Muscle of back (tissue), 13 donors: ENCODE measurements at places on chromosomes 5 and 9.

DNA sequence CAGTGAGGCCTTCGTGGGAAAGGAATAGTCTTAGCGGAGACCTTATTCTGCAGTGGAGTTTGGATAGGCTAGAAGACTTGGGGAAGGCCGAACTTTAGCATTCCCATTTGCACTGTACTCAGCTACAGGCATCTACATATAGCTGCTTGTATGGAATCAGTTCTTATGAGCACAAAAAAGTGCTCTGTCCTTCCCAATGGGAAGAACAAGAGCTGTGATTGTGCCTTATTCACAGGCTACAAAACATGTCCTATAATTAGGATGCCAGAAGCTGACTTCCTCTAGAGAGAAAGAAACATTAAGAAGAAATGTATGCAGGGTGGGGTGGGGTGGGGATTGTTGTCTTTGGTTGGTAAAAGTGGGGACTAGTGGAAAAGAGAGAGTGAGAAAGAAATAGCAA, 154.7 kb downstream of the ATP10B start:
- DNase-seq, result no peak

GRCh38 chr5:115738830-115739229, 77.6 kb downstream of the CDO1 start:
- DNase-seq, result no peak

DNA sequence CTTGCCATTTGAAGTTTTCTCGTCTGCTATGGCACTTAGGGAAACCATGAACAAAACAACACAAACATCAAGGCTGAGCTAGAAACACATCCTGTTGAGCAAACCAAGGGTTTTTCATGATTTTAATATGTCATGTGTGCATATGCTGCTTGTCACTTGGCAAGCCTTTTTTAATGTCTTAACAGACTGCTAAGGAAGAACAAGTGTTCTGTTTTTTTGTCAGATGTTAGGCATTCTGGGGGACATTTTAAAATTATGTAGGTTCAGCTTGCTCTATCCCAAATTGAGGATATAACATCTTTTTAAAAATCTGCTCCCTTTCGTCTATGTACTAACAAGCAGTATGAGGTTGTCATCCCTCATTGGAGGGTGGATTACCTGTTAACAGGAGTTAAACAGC, 150.3 kb downstream of the HTR1A start:
- DNase-seq, result no peak

DNA sequence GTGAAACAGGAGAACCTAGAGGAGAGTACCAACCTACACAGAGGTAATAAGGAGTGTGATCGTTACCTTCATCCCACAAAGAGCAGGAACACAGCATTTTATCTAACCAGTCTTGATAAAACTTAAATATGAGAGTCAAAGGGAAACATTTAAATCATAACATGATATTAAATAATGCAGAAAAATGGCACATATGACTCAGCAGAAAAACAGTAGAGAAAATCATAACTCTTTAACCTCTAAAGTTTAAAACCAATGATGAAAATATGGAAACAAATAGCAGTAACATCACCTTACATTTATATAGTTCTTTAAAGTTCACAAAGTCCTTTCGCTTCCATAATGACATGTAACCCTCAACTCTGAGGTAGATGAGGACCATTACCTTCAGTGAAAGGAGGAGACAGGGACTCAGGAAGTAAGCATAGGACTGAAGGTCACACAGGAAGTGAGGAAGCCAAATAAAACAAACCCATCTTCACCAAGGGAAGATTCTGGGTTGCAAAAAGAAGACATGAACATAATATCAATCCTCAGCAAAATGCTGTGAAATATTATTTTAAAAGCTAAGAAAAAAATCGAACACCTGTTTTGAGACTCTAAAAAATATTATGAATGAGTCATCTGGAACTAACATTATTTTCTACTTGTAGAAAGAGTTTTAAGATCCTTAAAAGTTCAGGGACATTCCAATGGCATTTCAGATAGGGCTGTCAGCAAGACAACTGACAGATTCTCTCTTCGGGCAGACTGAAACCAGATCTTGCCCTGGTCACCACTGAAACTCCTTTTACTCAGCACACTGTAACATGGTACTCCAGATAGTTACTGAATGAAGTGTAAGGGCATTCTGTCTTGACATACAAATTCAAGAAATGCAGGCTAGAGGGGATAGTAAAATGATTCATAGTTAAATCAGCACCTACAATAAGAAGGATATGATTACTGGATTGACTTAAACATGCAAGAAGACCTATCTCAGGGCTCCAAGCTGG, 148.5 kb downstream of the EPB41L4A start:
- no peak for DNase-seq

DNA sequence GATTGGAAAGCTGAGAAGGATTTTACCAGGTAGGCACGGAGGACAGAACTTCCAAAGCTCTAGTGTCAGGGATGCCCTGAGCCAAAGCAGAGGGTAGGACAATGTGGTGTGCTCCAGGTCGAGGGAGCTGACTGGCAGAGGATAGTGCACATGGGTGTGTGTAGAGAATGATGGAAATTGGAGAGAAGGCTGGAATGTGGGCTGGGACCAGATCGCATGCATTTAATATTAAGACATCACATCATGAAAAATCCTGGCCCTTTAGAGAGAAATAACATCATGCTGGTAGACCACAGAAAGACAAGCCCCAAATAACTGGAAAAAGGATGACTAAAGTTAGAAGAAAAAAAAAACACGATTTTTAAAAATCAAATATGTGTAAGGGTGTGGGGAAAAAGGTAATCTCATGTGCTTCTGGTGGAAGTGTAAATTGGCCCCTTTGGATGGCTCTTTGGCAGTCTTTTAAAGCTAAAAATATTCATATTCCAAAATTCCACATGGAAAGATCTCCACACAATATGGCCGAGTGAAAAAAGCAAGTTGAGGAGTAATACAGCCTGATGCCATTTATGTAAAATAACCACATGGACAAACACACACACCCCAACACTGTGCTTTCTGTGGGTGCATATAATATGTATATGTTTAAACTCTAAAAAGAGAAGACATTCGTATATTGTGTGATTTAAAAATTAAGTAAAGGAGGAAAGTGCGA, 67.0 kb upstream of the TGFBR1 start:
- no peak for DNase-seq

GRCh38 chr5:6829150-6829784, 116.0 kb downstream of the TENT4A start:
- DNase-seq, result no peak

GRCh38 chr5:136205061-136205702, 12.2 kb upstream of the SMIM32 start:
- no peak for DNase-seq

GRCh38 chr5:172402531-172403188, 51.7 kb downstream of the SH3PXD2B start:
- DNase-seq, result no peak

DNA sequence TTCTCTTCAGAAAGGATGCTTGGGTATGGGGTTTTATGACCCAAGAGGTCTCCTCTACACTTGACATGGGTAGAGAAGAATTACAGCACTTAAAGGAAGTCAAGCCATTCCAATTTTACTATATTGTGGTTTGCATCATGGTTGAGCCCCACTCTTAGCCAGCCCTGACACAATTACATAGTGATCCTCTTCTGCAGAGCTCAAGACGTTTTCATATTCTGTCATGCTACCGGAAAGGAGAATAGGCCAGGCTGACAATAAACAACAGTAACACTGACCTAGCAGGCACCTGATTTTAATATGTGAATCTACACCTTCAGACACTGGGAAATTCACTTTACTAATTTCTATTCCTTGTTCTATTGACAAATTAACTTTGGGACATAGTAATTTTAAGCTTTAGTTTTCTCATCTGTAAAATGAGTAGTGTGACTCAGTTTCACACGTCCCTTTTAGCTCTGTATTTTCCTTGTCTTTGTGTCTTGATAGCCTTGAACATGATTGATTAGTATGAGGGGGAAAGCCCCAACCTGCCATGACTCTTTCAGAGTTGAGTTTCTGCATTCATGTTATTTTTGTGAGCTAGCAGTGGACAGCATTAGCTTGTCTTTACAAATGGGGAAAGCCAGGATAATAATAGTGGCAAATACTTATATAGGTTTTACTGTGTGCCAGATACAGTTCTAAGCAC, 83.8 kb downstream of the SV2C start:
- no peak for DNase-seq

GRCh38 chr5:136985785-136986475, 513.2 kb downstream of the SPOCK1 start:
- DNase-seq, result no peak

- peak; percentile 16 for DNase-seq
Observed at GRCh38 chr5:673831-674629, 19.1 kb downstream of the TPPP start.

- DNase-seq, result peak; percentile 85
Observed at GRCh38 chr5:127950707-127951391, 132.7 kb upstream of the SLC12A2 start.

DNA sequence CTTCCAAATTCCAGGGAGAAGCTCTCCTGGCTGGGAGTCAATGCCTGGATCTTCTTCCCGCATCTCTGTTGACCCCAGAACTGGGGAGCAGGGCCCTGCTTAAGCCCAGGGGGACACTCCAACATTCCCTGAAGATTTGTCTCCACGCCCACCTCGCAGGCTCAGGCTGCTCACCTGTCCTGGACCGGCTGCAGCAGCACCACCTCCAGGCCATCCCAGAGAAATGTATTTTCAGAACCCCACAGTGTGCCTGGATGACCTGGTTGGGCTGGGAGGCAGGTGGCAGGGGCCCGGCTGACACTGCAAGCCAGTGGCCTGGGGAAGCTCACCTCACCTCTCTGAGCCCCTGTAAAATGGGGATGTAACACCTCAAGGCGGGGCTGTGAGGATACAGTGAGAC, 27.1 kb upstream of the ZBTB43 start:
- no peak for DNase-seq

DNA sequence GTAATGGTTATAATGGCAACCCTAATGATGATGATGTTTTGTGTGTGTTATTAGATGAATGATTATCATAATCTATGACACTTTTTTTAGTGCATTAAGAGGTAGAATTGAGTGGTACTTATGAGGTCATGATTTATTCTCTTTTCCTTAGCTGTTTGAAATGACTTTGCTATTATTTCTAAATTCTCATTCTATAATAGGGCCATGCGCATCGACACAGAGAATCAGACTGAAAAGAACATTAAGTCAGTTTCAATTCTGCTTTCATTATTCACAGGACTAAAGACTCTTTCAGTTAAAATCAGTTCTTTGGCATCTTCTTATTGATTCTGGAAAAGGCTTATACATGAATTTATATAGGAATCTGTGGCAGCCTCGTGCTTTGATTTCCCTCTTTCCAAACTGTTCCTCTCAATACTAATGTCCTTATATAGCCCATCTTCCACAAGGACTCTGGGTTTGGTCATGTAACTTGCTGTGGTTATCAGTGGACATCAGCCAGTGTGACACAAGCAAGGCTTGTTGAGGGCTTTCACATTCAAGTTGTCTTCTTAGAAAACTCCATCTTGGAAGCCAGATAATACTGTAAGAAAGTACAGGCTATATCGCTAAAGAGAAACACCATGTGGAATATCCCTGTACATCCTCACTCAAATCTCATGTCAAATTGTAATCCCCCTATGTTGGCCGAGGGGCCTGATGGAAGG, 140.3 kb upstream of the CHD1 start:
- no peak for DNase-seq

- no peak for DNase-seq
Observed at GRCh38 chr9:17597977-17598376, 19.1 kb downstream of the SH3GL2 start.

GRCh38 chr5:160092960-160093707, 26.1 kb downstream of the PWWP2A start:
- no peak for DNase-seq

DNA sequence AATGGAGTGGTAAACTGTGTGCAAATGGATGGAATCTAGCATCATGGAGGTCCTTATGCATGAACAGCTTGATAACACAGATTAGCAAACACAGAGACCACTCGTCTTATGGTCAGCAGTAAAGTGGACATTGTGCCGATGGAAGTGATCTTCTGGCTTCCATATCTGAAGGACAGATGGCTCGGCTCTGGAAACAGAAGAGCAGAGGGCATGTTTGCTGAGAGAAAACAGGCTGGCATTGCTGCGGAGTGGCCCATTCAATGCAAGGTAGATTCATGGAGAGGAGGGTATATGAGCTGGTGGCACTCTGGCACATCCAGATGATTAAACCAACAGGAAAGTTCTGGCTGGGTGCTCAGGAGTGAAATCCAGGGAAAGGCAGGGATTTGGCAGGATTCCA, 513.2 kb downstream of the DIRAS2 start:
- no peak for DNase-seq

DNA sequence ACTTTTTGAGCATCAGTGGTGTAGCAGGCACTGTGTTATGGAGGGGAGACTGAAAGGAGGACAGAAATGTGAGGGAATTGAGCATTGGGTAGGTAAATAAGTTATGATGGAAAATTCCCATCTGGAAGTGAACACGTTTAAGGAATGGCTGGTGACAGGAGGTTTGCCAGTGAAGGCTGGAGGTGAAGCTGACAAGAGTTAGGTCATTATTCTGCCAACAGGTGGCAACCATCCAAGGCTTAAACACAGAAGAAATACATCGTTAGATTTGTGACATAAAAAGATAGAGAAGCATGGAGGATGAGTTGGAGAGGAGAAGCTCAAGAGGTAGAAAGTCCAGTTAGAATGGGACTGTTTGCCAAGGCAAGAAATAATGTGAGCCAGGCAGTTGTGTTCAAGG, 455.3 kb upstream of the SGCD start:
- no peak for DNase-seq

DNA sequence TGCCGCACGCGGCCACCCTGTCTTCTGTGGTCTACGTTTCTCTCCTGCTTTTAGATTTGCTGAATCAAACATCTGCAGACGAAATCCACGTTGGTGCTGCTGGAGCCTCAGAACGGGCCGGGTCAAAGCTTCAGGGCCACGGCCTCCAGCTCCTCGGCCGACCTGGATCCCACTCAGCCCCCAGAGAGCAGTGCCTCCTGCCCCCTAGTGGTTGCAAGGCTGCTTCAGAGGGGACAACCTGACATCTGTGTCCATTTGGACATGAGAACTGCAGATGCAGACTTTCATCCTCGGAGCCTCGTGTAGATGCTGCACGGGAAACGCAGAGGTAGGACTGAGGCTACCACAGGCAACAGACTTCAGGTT, 23.0 kb upstream of the SLC6A3 start:
- no peak for DNase-seq

DNA sequence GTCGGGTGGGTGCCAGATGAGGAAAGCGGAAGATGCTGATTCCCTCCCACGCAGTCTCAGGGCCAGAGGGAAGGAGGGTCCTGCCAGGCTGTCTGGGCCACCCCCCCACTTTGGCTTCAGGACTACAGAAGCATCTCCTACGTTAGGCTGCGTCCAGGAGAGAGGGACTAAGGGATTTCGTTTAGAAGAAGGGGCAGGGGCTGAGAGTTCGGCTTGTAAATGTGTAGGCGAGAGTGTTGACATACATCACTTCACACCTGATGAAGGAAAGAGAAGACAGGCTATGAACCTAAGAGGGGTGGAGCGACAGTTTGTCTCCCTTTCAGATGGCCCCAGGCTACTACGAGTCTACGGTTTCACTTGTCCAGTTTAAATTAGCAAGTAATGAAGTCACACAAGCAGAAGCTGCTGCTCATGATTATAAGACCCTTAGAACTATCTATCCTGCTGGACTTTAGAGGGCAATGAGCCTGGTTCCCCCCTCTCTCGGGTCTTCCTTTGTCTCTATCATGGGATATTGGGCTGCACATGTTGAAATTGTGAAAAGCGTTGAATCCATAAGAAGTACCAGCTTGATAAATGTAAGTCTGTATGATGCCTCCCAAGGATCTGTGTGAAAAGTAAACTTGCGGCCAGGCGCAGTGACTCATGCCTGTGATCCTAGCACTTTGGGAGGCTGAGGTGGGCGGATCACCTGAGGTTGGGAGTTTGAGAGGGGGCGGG, 193.0 kb downstream of the AOPEP start:
- DNase-seq, result no peak

- no peak for DNase-seq
Observed at GRCh38 chr5:129061849-129062248, 32.7 kb upstream of the ISOC1 start.

- no peak for DNase-seq
Observed at GRCh38 chr9:89433826-89434225, 64.1 kb downstream of the SEMA4D start.
